ENCODE measurements at places on chromosomes 7 and 10.

DNA sequence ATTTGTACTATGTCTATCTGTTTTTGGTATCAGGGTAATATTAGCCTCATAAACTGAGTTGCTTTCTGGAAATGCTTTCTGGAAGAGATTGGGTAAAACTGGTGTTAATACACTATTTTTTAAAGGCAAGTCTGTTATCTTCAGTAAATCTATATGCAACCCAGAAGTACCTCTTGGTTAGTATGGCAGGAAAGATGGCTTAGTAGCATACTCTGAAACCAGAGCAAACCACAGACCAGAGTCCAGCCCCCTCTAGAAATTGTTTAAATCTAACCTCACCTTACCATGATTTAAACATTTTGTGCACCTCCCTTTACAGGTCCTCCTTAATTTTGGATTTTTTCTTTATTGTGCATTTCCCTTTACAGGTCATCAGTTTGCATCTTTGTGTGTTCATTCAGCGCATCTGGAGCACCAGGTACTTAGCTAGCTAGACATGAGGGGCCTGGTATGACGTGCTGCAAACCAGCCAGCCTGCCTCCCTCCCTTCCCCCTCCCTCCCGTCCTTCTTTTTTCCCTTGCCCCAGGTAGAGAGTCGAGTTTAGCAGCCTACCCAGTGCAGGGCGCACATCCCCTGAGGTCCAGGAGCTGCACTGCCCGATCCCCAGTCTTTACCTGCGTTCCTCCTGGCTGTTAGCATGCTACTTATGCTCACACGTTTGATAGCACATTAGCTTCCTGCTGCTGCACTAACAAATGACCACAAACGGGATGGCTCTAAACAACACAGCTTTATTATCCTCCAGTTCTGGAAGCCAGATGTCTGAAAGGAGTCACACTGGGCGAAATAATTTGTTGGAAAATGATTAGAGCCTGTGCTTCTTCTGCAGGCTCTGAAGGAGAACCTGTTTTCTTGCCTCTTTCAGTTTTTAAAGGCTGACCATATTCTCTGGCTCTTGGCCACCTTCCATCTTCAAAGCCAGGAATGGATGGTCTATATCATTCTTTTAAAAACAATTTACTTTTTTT, 299.9 kb upstream of the HABP2 start:
- DNase-seq: no peak

GRCh38 chr10:123139521-123140163, 3.9 kb downstream of the HMX3 start:
- DNase-seq: no peak

GRCh38 chr10:89371987-89372386, 5.9 kb upstream of the IFIT1B start:
- no peak for DNase-seq

- DNase-seq: no peak
Measured at GRCh38 chr10:104089621-104090020, 3.9 kb upstream of the COL17A1 start.

DNA sequence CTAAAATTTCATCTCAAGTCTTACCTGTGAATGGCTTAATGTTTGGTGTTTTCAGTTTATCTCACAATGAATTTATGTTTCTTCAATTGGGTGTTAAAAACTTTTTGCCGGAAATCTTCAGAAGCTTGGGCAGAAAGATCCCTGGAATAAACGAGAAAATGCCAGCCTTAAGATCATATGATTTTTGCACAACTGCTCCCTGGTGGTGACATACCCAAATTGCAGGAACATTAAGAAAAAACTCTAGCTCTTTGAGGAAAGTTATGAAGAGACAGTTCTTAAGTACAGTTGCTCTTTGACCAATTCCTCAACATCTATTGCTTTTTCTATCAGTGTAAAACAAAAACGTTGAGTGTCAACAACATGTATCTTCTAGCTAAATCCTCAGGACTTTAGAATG, 48.2 kb upstream of the CREB5 start:
- DNase-seq: no peak

GRCh38 chr7:56538541-56539429, 422.6 kb upstream of the NUPR2 start:
- DNase-seq: no peak

DNA sequence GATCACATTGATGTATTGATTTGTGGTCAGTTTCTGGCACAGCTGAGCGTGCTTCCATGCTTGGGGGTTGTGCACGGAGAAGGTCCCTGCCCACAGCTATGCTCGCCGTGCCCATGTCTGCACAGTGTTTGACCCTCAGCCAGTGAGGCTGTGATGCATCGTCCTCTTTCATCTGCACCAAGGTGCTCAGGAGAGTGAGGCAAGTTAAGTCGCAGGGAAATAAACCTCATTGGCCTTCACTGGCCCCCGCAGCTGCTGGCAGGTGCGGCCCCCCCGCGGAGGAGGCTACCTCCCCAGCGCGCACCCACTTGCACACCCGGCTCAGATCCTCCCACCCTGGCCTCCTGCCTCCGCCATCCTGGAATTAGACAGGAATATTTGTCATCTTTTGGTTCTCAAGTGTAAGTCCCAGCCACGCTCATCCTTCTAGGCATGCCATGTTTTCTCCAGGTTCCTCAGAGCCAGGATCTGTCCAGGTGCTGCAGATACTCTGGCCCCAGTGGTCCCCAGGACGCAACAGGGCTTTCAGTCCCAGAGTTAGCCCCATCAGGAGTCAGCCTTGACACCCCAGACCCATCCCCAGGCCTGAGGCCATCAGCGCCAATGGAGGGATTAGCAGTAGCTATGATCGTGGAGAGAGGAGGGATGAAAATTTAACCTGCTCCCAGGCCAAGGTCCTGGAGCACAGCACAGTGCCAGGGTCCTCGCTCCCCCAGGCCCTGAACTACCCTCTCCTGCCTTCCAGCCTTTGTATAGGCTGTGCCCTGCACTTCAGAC, 93.7 kb downstream of the OAT start:
- DNase-seq: no peak

- no peak for DNase-seq
Measured at GRCh38 chr7:96998333-96998732, 7.0 kb upstream of the DLX6 start.

GRCh38 chr10:130557181-130557845, 421.1 kb downstream of the GLRX3 start:
- no peak for DNase-seq

DNA sequence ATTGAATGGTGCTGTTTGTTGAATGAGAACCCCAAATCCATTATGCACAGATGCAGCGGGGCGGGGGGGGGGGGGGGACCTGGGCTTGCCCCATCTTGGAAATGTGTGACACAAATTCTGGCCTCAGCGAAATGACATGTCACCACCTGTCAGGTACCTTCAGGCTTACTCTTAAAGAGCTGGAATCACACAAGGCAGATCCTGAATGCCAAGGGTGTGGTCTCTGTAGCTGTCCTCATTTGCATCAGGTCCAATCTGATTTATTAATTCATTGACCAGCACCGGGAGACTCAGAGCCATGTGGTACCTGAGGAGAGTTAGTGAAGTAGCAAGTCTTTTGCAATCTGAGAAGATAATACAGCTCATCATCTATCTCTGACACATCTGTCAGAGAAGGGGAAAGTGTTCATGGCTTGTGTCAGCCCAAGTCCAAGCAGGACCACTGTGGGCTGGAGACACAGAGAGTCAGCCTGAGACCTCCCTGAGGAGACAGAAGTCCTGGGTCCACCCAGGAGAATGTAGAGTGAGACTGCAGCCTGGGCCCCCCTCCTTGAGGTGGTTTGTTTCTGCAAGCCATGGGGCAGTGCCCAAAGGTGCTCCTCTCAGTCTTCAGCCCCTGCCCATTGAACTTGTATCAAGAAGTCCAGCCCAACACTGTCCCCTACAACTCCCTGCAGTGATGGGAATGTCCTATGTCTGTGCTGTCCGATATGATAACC, 46.7 kb downstream of the ADCYAP1R1 start:
- DNase-seq: no peak

DNA sequence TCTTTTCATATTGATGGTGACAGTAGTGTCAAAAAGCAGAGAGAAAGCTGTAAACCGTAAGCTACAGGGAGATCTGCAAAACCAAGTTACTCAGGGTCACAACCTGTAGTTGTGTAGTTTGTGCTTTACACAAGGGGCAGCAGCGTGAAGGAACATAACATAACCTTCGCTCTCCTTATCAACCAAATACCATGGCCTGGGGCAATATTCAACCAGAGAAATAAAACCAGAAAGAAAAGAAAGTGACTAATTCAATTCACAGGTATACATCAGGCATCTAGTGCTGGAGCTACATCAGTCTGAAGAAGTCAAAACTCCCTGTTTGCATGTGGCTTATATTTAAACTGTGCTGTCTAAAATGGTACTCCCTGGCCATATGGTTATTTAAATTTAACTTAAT, 224.3 kb downstream of the TWIST1 start:
- DNase-seq: no peak

DNA sequence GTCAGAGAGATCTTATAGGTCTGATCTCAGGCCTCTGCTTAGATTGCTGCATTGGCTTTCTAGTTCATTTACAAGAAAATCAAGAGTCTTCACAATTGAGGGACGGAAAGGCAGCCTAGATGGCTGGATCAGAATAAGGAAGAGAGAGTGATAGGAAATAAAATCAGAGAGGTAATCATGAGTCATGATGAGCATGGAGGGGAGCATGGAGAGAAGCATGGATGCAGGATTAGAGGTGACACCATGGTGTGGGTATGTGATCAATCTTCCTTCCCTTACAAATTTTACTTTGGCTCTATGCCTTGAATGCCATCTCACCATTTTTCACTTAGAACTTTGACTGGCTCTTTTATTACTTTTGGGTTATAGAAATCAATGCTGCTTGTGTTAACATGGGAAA, 1.4 kb downstream of the BCCIP start:
- DNase-seq: no peak

DNA sequence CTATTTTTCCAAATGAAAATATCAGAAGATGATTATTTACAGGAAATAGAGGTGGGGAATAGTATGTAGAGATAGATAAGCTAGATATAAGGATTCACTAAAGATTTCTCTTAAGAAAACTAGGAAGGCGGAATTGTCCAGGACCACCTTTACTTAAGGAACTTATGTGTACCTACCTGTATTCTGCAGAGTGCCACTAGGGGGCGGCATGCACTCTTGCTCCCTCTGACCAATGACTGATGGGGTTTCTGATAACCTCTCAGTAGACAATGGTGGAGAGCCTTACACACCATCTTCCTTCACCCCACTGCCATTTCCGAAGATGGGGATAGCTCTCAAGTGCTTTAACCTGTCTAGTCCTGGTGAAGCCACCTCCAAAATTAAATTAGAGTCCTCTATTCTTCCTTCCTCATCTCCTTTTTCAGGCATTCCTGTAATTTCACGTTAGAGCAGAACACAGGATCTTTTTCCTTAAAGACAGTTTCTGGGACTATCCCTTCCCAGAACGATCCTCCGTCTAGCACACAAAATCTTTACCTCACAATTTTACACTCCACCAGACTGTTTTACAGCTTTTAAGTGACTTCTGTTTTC, 453.1 kb downstream of the SORCS1 start:
- DNase-seq: no peak

DNA sequence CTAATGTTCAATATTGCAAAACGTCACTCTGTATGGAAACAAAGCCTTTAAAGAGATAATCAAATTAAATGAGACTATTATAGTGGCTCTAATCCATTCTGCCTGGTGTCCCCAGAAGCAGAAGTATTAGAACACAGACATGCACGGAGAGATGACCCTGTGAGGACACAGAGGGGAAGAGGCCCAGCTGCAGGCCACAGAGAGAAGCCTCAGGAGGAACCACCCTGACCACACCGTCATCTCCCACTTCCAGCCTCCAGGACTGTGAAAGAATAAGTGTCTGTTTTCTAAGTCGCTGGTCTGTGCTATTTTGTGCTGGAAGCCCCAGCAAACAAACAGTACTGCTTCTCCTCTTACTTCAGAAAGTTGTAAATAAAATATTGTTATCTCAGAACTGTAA, 283.5 kb upstream of the ADARB2 start:
- no peak for DNase-seq

DNA sequence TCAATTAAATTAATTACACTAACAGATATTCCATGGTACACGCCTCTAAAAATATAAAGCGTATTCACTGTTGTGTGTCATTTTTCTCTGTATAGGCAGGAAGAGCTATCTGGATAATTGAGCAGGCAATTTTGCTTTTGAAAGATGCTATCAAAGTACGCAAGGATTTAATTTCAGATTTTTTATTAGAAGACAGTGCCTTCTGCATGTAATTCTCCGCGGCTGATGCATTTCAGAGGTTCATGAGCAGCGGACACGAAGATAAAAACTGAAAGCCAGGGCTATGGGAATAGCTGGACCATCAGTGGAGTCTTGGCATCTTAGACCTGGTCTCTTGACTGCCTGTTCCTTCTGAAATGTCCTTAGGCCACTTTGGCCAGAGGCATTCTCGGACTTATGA, 35.7 kb upstream of the SDK1 start:
- no peak for DNase-seq

DNA sequence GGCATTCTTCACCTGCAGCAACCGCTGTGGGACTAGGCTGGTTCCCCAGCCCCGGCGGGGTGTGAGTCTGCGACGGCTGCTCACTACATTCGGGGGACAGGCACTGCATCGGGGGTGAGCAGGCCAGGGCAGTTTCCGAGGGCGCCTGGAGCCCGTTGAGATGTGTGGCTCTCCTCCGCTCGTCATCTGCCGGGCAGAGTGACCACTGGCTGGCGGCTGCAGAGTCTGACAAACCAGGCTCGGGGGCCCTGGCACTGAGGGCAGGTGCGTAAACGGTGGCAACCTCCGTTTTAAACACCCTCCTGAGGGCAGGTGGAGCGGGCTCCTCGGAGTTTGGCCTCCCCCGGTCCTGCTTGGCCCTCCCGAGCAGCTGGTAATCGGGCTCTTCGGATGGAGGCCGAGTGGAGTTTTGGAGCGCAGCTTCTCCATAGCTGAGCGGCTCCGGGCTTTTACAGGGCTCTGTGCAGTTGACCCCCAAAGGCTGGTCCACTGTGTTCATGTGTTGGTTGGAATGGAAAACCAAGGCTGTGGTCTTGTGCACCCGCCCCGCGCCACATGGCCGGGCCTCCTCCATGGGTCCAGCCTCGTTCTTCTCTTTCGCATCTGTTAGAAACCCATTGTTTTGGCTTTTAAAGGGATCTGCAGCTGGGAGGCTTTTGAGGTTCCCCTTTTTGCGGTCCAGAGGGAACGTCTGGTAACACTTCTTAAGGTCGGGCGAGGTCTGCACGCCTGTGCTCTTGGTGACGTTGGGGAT, 20.9 kb downstream of the INSYN2A start:
- DNase-seq: no peak

GRCh38 chr7:88226886-88227516, 7.2 kb upstream of the SRI start:
- no peak for DNase-seq

Data from stimulated activated CD8-positive, alpha-beta memory T cell treated with anti-CD3 and anti-CD28 coated beads, Interleukin-15, amount 100 ng/mL, for 24 hours (primary cell).